ENCODE measurements at places on chromosomes 2 and 18.

DNA sequence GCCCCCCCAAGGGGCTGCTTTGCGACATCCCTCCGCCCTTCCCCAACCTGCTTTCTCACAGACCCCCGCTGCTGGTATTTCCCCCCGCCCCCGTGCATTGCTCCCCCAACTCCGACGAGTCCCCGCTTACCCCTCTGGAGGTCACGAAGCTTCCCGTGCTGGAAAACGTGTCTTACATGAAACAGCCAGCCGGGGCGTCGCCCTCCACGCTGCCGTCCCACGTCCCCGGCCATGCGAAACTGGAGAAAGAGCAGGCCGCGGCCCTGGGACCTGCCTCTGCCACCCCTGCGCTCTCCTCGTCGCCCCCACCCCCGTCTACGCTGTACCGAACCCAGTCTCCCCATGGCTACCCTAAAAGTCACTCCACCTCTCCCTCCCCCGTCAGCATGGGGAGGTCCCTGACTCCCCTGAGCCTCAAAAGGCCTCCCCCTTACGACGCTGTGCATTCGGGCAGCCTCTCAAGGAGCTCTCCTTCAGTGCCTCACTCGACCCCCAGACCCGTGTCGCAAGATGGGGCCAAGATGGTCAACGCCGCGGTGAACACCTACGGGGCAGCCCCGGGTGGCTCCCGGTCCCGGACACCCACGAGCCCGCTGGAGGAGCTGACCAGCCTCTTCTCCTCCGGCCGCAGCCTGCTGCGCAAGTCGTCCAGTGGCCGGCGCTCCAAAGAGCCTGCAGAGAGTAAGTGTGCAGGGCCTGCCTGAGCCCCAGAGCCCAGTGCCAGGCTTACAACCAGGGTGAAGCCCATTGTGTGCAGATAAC, 183.0 kb downstream of the NYAP2 start:
- no peaks in the 10 kb centered on the region for H3K36me3 ChIP-seq
- no peak overlapping the region for H3K4me3 ChIP-seq
- no peaks in the 10 kb centered on the region for H3K27me3 ChIP-seq
- H3K27ac ChIP-seq, result no peak overlapping the region
- no peak for DNase-seq

- no peaks in the 10 kb centered on the region for H3K27me3 ChIP-seq
- DNase-seq, result no peak
- no peaks in the 10 kb centered on the region for H3K36me3 ChIP-seq
- no peak overlapping the region for H3K27ac ChIP-seq
Observed at GRCh38 chr2:42958741-42959233, 166.4 kb upstream of the HAAO start.

- H3K36me3 ChIP-seq, result no peaks in the 10 kb centered on the region
- no peaks in the 10 kb centered on the region for H3K4me1 ChIP-seq
- no peak overlapping the region for H3K27ac ChIP-seq
- DNase-seq, result no peak
- peak overlapping the region; percentile 95 for H3K4me3 ChIP-seq
Observed at GRCh38 chr2:196591621-196592022, 47.9 kb upstream of the CCDC150 start.

DNA sequence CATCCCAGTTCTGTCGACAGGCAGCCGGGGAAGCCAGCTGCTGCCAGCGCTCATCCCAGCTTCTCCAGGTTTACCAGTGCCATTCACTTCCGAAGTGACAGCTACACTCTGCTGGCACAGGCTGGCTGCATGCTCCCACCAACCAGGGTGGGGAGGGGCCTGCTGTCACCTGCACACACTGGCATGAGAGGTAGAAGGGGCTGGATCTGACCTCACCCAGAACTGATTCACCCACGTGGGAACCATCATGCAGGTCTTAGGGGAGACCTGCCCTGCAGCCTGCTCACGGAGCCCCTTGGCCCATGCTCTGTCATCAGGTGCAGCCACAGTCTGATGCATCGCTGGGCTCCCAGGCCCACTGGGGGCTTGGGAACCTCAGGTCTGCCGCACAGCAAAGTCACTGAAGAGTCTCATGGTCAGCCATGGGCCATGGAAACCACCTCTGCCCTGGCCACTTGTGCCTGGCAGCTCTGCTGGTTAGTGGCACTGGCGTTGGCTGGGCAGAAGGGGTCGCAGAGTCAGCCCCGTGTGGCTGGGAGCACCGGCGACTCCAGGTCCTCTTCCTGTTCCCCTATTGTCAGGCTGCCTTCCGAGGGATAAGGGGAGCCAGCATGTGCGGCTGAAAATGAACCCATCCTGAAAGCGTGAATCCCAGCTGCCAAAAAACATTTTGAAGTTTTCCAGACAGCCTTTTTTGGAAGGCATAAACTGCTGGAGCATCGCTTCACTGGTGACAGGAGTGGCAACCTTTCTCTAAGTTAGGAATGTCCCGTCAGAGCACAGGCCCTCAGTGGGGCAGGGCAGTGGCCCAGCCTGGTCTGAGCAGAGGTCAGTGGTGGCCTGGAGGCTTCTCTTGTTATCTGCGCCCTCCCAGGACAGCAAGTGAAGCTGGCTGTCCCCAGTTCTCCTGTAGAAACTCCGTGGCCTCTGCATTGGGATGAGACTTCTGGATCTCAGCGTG, 157.8 kb downstream of the SEPTIN10 start:
- no peaks in the 10 kb centered on the region for H3K4me1 ChIP-seq
- no peak overlapping the region for H3K4me3 ChIP-seq
- DNase-seq, result no peak

- H3K36me3 ChIP-seq, result peaks cover 27% of the 10 kb centered on the region
- no peaks in the 10 kb centered on the region for H3K27me3 ChIP-seq
- DNase-seq, result no peak
- H3K4me3 ChIP-seq, result no peak overlapping the region
- H3K27ac ChIP-seq, result no peak overlapping the region
Observed at GRCh38 chr2:164369366-164369765, 251.9 kb downstream of the GRB14 start.

GRCh38 chr2:29245742-29246382, 130.6 kb downstream of the CLIP4 start:
- no peaks in the 10 kb centered on the region for H3K27me3 ChIP-seq
- DNase-seq, result no peak
- H3K36me3 ChIP-seq, result no peaks in the 10 kb centered on the region
- no peak overlapping the region for H3K4me3 ChIP-seq
- no peaks in the 10 kb centered on the region for H3K4me1 ChIP-seq

DNA sequence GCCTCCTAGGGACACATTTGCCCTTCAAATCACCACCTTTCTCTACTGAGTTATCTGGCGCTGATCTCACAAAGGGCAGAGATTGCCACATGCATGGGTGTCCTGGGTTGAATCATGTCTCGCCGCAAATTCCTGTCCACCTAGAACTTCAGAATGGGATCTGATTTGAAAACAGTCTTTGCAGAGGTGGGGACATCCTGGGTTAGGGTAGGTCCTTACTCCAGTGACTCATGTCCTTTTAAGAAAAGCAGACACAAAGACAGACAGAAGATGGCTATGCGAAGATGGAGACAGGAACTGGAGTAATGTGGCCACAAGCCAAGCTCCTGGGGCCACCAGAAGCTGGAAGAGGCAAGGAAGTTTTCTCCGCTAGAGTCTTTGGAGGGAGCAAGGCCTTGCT, 197.4 kb upstream of the SMIM21 start:
- no peak for DNase-seq
- H3K36me3 ChIP-seq, result no peaks in the 10 kb centered on the region
- no peak overlapping the region for H3K4me3 ChIP-seq
- H3K27me3 ChIP-seq, result no peaks in the 10 kb centered on the region
- H3K27ac ChIP-seq, result no peak overlapping the region

DNA sequence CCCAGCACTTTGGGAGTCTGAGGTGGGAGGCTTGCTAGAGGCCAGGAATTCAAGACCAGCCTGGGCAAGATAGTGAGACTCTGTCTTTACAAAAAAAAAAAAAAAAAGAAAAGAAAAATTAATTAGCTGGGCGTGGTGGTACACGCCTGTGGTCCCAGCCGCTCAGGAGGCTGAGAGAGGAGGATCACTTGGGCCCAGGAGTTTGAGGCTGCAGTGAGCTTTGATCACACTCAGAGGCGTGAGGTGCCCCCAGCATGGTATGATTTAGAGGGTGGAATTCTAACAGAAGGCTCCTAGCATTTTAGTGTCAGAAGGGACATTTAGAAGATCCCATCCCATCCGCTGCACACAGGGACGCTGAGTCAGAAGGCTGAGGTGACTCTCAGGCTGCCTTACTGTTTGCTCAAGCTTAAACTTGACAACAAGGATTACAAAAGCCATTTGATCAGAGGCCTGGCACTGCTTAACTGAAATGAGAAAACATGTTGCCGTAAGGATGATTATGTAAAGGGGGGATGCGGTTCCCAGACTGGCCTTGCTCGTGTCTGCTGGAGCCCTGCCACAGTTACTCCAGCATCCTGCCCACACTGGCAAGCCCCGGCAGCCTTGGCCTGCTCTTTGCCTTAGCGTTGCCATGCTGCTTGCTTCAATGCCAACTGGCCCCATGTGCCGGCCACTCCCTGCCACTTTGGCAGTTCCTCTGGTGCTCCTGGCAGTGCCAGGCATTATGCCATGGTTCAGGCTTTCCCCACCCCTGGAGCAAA, 45.6 kb upstream of the SLC1A4 start:
- no peaks in the 10 kb centered on the region for H3K27me3 ChIP-seq
- H3K36me3 ChIP-seq, result no peaks in the 10 kb centered on the region
- no peak for DNase-seq
- no peak overlapping the region for H3K27ac ChIP-seq

- no peaks in the 10 kb centered on the region for H3K27me3 ChIP-seq
- H3K4me1 ChIP-seq, result peaks cover 8% of the 10 kb centered on the region
- no peak overlapping the region for H3K4me3 ChIP-seq
- H3K27ac ChIP-seq, result no peak overlapping the region
- H3K36me3 ChIP-seq, result peaks cover 2% of the 10 kb centered on the region
- no peak for DNase-seq
Observed at GRCh38 chr18:62883937-62884735, 168.8 kb downstream of the PHLPP1 start.

DNA sequence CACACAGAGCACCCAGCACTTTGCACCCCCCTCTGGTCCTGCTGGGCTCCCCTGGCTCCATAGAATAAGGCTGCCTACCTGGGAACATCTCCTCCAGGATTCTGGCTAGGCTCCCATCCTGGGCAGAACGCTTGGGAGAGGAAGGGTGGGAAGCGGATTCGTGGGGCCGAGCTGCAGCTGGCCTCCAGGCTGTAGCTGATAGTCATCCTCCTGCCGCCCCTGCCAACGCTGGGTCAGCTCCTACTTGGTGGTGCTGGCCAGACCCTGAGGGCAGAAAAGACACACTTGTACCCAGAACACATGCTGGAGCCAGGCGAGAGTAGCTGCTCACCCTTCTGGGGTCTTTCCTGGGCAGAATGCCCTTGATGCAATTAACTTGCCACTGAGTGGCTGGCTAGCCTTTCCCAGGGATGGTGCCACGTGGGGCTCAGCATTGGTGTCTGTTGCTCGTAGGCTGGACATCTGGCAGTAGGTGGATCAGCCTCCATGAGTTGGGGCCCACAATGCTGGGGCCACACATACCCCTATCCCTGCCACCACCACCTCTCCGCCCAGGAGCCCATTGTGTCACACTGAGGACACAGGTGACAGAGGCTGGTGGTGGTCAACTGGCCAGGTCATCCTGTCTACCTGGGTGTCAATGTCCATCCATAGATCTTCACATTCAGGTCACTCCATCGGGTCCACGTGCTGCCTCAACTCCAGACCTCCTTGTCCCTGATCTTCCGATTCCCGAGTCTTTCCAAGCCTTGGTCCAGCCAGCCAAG, 112.8 kb downstream of the NDUFA10 start:
- no peak overlapping the region for H3K27ac ChIP-seq
- peak; percentile 14 for DNase-seq
- H3K4me1 ChIP-seq, result no peaks in the 10 kb centered on the region
- H3K36me3 ChIP-seq, result no peaks in the 10 kb centered on the region
- no peak overlapping the region for H3K4me3 ChIP-seq

GRCh38 chr2:76546207-76546606, 835.5 kb upstream of the GCFC2 start:
- H3K27me3 ChIP-seq, result no peaks in the 10 kb centered on the region
- H3K27ac ChIP-seq, result no peak overlapping the region
- no peaks in the 10 kb centered on the region for H3K36me3 ChIP-seq
- H3K4me3 ChIP-seq, result no peak overlapping the region
- no peaks in the 10 kb centered on the region for H3K4me1 ChIP-seq

- no peak overlapping the region for H3K27ac ChIP-seq
- no peaks in the 10 kb centered on the region for H3K36me3 ChIP-seq
- H3K4me1 ChIP-seq, result no peaks in the 10 kb centered on the region
- no peaks in the 10 kb centered on the region for H3K27me3 ChIP-seq
- no peak for DNase-seq
Observed at GRCh38 chr2:32246911-32247310, 17.8 kb downstream of the NLRC4 start.

DNA sequence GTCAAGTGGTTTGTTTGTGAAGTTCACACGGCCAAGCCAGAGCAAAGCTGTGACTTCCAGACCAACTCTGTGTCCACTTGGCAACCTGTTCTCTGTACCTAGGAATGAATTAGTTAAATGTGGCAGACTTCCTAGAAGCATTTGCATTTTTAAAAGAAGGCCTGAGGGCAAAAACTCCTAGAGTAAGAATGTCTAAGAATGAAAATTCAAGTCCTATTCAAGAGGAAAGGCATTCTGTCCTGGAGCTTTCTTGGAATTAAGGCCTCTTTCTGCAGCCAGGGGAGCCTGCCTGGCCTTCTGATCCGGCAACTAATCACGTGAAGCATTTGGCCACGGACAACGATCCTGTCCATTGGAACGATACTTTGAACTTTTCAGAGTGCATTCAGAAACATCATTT, 155.0 kb downstream of the SETBP1 start:
- no peak overlapping the region for H3K4me3 ChIP-seq
- no peaks in the 10 kb centered on the region for H3K36me3 ChIP-seq
- H3K27me3 ChIP-seq, result no peaks in the 10 kb centered on the region
- DNase-seq, result no peak

- no peaks in the 10 kb centered on the region for H3K36me3 ChIP-seq
- no peaks in the 10 kb centered on the region for H3K27me3 ChIP-seq
- peak; percentile 17 for DNase-seq
- H3K4me1 ChIP-seq, result no peaks in the 10 kb centered on the region
Observed at GRCh38 chr2:70443726-70444125, 109.9 kb downstream of the TGFA start.

- H3K27me3 ChIP-seq, result no peaks in the 10 kb centered on the region
- H3K4me3 ChIP-seq, result no peak overlapping the region
- no peaks in the 10 kb centered on the region for H3K4me1 ChIP-seq
- no peak overlapping the region for H3K27ac ChIP-seq
Observed at GRCh38 chr2:191045141-191045540, 31.2 kb upstream of the STAT1 start.

DNA sequence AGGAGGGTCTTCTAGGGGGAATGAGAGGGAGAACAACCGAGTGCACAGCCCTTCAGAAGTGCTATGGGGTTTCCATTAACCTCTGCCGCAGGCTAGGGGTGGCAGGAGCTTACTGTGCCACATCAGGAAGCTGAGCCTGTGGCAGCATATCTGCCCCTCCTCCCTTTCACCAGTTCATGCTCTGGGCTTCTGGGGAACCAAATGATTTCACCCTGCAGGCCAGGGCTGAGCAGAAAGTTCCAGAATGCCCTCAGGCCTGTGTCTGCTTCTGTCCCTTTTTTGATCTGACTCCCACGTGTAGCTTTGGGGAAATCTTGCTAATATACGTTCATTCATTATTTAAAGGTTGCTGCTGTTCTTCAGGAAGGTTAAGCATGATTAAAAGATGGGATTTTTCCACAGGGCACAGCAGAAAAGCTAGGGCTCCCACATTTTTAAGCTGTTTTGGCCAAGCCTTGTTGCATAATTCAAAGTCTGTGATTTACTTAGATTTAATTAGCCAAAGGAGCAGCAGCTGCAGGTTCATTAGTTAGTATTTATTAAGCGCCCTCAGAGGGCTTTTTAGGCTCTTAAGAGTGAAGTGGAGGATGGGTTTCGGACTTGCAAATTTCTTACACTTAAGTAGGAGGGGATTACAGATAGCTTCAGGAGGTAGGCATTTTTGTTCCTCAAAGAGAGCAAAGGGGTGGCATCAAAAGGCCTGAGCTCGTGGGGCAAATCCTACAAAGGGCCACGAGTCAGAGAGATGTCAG, 10.2 kb downstream of the TMEM247 start:
- no peaks in the 10 kb centered on the region for H3K36me3 ChIP-seq
